Adipocyte (in vitro differentiated cells): ENCODE measurements at places on chromosomes 12 and 14.

DNA sequence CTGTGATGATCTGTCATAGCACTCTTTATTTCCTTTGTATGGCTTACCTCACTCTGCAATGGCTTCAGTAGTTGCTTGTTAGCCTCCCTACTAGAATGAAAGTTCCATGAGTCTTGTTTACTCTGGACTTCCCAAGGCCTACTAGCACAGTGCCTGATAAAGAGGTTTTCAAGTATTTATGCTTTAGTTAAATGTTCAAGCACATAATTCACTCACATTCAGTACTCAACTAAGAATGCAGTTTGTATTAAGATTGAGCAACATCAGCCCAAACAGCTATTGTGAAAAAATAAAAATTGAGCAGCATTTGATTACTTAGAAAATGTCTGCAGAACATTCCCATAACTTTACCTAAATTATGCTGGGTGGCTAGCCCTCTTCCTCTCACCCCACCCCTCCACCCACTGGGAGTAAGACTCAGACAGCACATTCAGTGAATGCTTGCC, 158.9 kb upstream of the AMIGO2 start:
- peak; percentile 62 for DNase-seq

GRCh38 chr12:116012757-116013156, 264.7 kb downstream of the MED13L start:
- no peak for DNase-seq

GRCh38 chr12:18851271-18851670, 113.4 kb downstream of the CAPZA3 start:
- DNase-seq: no peak

- peak; percentile 69 for DNase-seq
Observed at GRCh38 chr12:89663577-89664357, 44.9 kb downstream of the ATP2B1 start.

GRCh38 chr12:19778172-19778571, 338.9 kb downstream of the AEBP2 start:
- peak; percentile 62 for DNase-seq

DNA sequence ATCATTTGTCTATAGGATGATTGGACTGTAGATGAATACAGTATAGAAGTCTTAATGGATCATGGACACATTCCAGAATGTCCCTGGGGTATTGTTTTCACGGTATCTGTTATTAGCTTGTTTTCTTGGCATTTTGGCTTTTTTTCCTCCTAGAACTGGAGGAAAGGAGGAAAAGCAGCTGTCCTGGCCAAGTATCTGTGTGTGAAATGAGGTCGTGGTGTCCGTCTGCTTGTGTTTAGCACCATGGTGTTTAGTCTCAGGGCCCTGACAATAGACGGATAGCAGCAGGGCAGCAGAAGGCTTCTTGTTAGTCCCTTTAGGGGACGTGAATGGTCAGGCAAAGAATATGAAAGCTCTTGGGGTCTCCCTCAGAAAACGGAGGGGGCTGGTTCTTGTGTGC, 21.2 kb downstream of the FGF6 start:
- no peak for DNase-seq

- DNase-seq: peak; percentile 83
Observed at GRCh38 chr12:129911428-129912049, 7.7 kb upstream of the TMEM132D start.

- peak; percentile 74 for DNase-seq
Observed at GRCh38 chr14:74955229-74956026, at the start of gene PGF. PGF (minus strand) TSS chr14:74955597; CDS start chr14:74955242, 355 bp downstream.

DNA sequence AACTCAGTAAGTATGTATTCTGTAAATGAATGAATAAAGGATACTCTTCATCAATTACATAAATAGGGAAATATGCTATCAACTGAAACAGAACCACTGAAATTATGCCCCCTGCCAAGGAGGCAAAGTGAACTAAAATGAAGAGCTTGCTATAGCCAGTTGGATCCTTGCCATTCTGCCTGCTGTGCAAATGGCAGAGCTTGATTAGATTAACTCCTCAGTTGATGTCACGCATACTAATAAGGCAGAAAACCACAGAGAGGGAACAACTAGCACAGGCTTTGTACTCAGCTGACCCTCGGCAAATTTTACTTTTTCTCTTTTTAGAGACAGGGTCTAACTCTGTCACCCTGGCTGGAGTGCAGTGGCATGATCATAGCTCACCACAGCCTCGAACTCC, 36.7 kb upstream of the FERMT2 start:
- DNase-seq: no peak

DNA sequence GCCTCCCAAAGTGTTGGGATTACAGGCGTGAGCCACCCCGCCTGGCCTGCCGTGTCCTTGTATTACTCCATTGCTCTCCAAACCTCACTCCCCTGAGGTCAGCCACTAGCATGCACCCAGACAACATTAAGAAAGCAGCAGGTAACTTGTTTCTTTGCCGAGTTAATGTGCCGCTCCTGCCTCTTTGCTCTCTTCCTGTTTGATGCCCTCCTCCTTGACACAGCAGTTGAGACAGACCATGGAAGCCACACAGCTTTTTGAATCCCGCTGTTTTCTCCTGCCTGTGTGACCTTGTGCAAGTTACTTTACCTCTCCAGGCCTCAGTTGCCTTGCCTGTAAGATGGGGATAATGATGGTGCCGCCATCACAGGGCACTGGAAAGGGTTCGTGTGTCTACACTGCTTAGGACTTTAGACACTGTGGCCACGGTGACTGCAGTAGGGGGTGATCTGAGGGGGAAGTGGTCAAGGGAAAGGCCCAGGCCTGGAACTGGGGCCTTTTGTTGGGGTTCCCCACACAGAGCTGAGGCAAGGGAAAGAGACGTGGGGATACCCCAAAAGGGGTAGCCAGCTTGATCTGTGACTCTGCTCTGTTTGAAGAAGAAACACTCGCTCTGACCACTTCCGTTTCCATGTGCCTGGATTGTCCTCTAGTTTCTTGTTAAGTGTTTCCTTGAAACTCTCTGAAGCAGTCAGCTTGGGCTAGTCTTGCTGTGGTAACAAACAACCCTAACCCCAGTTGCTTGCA, 69.3 kb downstream of the RIN3 start:
- DNase-seq: no peak

GRCh38 chr14:68589447-68590200, 203.2 kb downstream of the ZFP36L1 start:
- peak; percentile 87 for DNase-seq

DNA sequence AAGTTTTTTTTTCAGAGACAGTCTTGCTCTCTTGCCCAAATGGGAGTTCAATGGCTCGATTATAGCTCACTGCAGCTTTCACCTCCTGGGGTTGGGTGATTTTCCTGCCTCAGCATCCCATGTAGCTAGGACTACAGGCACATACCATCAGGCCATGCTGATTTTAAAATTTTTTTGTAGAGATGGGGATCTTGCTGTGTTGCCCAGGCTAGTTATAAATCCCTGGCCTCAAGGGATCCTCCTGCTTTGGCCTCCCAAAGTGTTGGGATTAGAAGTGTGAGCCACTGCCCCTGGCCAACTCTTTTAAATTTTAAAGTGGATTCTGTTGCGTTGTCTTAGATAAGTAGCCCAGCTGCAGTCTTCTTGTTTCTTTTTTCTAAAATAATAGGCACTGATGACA, 115.8 kb downstream of the RAD51B start:
- no peak for DNase-seq

- no peak for DNase-seq
Observed at GRCh38 chr12:105278043-105278697, 42.2 kb upstream of the APPL2 start.

DNA sequence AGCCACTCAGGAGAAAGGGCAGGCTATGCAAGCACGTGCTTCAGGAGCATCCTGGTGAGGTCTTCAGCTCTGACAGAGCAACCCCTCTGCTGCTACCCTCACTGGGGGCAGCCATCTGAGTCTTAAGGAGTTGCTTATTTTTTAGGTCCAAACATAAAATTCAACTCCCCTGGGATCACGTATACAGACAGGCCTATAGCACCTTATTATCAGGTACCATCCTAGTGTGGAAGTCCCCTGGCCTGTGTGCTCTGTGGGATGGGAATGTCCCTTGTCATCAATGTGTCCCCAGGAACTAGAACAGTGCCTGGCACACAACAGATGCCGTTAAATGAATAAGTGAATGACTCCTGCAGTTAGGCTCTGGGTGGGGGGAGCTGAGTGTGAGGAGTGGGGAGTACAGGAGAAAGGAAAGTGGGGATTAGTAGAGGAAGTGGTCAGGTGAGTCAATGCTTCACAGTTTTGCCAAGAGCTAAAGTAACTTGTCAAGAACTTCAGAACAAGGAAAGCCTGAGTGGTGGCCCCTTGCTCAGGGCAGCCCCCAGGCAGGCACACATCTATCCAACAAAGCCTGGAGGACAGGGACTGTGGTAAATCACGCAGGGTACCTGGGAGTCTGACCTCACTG, 33.5 kb downstream of the DAD1 start:
- DNase-seq: no peak

DNA sequence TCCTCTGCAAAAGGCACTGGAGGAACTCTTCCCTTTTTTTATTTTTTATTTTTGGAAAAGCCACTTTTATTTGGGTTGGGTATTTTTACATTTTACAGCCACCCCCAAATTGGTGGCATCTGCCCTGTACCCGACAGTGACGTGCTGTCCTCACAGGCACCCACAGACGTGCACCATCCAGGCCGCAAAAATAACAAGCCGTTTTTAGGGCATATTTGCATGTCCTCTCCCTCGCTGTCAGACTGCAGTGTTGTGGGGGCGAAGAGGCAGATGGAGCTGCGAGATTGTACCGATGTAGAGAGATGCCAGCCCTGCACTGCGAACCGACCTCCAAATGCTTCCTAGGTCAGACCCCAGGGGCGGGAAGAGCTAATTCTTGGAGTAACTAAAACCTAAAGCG, 12.2 kb downstream of the JDP2 start:
- no peak for DNase-seq

- no peak for DNase-seq
Observed at GRCh38 chr14:89015016-89015415, 190.6 kb downstream of the TTC8 start.

- no peak for DNase-seq
Observed at GRCh38 chr14:97705976-97706375, 908.8 kb downstream of the VRK1 start.

DNA sequence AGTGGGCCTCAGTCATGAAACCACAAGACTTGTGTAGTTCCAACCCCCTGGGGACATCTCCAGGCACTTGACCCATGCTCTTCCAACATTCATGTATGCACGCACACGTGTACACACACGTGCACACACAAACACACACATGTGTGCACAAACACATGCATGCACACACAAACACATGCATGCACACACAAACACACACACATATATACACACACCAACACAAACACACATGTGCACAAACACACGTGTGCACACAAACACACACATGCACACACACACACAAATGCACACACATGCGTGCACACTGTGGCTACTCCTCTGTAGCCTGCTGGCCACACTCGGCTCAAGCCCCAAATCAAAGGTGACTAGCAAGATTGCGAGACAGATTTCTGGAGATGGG, 22.8 kb downstream of the BDKRB2 start:
- DNase-seq: no peak

- peak; percentile 39 for DNase-seq
Observed at GRCh38 chr12:123063535-123063934, 83.1 kb downstream of the ARL6IP4 start.

DNA sequence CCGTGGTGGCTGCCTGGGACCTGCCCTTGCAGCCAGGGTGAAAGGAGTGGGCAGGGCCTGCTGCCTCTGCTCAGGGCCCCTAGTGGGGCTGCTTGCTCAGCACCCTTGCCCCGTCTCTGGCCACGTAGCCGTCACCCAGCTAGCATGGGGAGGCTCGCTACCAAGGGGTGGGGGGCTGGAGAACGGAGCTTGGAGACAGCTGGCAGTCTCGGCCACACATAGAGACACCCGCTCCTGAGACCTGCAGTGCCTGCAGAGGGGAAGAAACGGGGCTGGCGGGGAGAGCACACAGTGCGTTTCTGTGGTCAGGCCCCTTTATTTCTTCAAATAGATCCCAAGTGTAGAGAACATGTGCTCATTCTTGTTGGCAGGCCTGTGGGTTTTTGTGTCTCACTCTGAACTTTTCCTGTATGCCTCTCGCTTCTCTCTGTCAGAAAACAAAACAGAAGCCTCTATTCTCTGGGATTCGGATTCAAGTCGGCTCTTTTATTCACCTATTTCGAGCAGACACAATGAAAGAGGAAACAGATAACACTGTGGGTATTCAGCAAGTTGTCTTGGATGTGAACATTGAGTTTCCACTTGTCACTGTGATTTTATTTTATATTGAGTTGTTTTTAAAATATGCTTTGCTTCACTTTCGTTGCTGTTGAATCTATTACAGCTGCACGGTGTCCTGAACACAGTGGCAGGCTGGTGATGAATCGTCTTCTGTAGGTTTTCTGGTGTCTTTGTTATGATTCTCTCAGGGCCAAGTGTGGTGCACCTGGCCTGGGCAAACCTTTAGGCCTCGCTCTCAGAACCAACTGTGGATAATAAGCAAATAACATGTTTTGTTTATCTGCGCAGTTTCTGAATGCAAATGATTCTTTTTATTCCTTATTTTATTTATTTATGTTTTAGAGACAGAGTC, 26.5 kb downstream of the PACS2 start:
- DNase-seq: no peak

DNA sequence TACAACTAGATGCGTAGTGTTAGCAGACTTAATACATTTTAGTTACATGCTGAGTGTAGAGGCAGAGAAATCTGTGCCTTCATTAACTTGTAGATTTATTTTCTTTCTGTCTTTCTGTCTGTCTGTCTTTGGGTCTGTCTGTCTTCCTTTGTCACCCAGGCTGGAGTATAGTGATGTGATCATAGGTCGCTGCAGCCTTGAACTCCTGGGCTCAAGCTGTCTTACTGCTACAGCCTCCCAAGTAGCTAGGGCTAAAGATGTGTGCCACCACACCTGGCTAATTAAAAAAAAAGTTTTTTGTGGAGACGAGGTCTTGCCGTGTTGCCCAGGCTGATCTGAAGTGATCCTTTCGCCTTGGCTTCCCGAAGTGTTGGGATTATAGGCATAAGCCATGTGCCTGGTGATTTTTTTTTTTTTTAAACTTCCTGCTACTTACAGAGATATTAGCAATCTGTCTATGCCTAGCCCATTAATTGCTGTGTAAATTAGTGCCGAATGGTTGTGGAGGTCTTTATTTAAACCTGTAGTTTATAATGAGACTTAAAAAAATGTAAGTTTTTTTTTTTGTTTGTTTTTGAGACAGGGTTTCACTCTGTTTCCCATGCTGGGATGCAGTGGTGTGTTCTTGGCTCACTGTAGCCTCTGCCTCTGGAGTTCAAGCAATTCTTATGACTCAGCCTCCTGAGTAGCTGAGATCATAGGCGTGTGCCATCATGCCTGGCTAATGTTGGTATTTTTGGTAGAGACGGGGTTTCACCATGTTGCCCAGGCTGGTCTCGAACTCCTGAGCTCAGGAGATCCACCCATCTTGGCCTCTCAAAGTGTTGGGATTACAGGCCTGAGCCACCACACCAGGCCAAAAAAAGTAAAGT, 22.8 kb downstream of the ERC1 start:
- peak; percentile 71 for DNase-seq

- DNase-seq: no peak
Observed at GRCh38 chr14:36245223-36245622, 68.7 kb upstream of the PTCSC3 start.
